RPMI7951 (cell line): ENCODE measurements at places on chromosomes 6 and 20. TPM values are rescaled to one million over a fixed set of nuclear protein-coding genes. Genes with fewer than 3 reads are reported as not detected.

DNA sequence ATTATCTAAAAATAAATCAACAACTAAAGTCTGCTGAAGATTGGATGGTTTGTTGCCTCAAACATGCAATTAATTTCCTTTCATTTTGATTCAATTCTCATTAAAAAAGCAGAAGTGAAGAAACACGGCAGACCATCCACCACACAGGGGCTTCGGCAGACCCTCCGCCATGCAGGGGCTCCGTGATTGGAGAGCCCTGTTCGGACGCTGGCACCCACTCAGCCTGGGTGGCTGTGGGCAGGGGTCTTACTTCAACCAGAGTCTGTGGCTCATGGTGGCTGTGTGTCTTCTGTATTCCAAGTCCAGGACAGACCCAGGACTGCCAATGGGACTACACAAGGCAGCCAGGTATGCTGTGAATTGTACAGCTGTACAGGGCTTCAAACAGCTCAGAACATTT, 86.9 kb upstream of the FRMD1 start:
- no peak for DNase-seq

DNA sequence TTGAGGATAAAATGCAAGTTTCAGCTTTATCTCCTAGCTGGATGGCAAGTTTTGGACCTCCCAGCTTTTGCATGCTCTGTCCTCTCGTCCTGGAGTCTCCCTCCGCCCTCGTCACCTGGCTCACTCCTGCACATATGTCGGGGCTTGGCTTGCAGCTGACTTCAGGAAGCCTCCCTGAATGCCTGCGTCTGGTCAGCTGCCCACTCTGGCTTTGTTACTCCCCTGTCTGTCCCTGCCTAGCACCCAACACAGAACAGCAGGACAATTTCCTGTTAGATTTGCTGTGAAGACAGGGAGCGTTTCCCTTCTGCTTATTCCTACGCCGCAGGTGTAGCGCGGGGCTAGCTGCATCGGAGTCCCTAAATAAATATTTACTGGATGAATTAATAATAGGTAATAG, 5.4 kb downstream of the JPH2 start:
- DNase-seq, result peak; percentile 42

GRCh38 chr6:137968901-137969300, 101.8 kb downstream of the TNFAIP3 start:
- DNase-seq, result no peak

- DNase-seq, result no peak
Measured at GRCh38 chr6:37762806-37763205, 56.7 kb upstream of the ZFAND3 start.

The OSTM1 gene
- total RNA-seq, result 49.5 and 63.0 TPM in 2 replicates

DNA sequence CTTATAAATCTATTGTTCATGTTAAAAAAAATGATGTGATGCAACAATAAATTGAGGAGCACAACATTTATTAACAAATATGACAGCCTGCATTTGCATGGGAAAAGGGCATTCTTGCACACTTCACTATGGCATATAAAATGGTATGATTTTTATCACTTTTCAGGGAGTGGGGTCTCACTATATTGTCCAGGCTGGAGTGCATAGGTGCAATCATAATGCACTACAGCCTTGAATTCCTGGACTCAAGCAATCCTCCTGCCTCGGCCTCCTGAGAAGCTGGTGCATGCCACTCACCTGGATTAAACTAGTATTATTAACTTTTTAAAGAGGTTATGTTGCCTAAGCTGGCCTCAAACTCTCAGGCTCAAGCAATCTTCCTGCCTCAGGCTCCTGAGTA, 11.4 kb downstream of the NUP43 start:
- DNase-seq, result no peak

DNA sequence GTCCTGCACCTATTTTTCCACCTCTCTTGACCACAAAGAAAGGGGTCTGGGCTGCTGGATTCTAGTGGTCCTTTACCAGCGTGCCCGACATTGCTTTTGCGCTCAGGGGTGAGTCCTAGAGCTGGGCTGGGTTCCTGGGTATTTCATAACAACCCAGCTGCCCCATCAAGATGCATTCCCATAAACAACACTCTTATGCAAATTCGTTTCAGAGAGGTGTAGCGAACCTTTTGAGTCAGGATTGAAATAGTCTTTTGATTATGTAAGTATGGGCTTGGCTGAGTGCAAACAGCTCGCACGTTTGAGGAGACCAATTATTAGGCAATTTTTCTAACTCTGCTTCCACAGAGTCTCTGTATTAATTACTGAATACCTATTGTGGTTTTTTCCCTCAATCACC, 13.7 kb downstream of the ACOT13 start:
- DNase-seq, result no peak

The WFDC12 gene
- total RNA-seq, result not detected in 2 replicates

The RNF39 gene
- not detected in 2 replicates for total RNA-seq

- DNase-seq, result no peak
Measured at GRCh38 chr6:149888093-149888492, 9.8 kb downstream of the RAET1E start.

The RBPJL gene
- not detected in 2 replicates for total RNA-seq

DNA sequence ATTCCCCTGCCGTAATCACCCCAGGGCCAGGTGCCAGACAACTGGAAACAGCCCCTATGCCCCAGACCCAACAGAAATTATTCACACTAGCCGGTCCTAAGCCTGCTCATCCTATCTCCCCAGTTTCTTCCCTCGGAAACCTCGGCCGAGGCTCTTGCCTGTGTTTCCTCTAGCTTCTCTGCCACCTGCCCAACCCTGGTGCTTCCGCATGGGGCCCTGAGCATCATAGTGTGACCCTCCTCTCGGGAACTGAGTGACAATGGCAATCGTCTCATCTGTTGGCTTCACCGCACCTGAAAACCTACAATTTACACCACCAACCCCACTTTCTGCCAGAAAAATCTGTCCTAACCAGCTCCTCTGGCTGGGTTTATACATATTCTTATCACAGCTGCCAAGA, 257.3 kb downstream of the SOD2 start:
- DNase-seq, result no peak

GRCh38 chr6:144158133-144158532, 7.8 kb downstream of the STX11 start:
- peak; percentile 91 for DNase-seq

- peak; percentile 28 for DNase-seq
Measured at GRCh38 chr6:143058987-143059386, 1.7 kb upstream of the AIG1 start.

DNA sequence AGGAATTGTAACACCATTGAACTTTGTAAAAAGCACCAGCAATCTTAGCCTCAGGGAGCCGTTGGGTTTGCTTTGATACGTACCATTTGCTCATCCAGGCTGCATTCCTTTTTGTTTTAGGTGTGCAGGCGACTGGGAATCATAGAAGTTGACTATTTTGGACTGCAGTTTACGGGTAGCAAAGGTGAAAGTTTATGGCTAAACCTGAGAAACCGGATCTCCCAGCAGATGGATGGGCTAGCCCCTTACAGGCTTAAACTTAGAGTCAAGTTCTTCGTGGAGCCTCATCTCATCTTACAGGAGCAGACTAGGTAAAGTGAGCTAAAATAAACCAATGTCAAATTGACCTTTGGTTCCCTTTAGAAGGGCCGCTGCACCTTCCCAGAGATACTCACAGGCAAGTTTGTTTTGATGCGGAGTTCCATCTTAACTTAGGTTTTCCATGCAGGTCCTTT, 1.6 kb downstream of the MYLIP start:
- peak; percentile 22 for DNase-seq

- peak; percentile 31 for DNase-seq
Measured at GRCh38 chr6:38509713-38510112, 130.0 kb downstream of the BTBD9 start.

The GRM4 gene
- total RNA-seq, result not detected in 2 replicates

The PROKR2 gene
- total RNA-seq, result 0.10 TPM in 1 of 2 replicates, not detected in the other

- DNase-seq, result peak; percentile 17
Measured at GRCh38 chr6:167697316-167697715, 129.4 kb upstream of the AFDN start.

The GSTA3 gene
- total RNA-seq, result not detected in 2 replicates

GRCh38 chr20:4102381-4102780, 87.0 kb upstream of the RNF24 start:
- peak; percentile 64 for DNase-seq

The PTPRT gene
- not detected in 2 replicates for total RNA-seq

DNA sequence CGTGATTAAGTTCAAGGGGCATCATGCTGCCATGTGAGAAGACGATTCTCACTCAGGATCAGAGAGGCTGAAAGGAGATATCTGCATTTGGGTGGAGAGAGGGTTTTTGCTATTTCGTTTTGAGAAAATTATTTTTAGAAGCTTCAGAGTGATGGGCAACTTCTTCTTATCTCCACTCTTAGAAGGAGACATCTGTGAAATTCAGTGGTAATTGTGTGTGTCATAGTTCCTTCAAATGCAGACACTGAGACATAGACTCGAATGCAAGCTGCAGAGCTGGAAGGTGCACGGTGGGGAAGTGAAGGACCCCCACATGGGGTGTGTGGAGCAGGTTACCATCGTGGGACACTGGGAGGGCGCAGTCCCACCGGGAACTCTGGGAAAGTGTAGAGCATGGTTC, 116.8 kb downstream of the PRND start:
- DNase-seq, result no peak

DNA sequence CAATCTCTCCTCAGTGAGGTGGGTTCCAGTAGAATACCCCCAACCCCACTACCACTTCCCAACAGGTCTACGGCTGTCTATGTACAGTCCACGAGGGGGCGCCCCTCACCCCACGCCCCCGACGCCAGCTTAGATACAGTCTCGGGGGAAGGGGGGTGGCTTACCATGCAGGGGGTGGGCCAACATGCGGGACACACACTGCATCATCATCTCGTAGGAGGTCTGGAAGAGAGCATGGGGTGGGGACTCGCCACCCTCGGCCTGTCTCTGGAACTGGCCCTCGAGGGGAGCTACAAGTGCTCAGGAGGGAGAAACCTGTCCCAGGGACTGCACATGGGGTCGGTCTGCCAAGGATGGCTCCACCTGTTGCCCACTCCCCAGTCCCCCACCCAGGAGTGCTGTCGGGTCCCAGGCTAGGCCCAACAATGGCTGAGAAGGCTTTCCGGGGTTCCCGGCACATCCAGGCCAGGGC, 8.5 kb downstream of the MTCH1 start:
- no peak for DNase-seq

- DNase-seq, result no peak
Measured at GRCh38 chr6:113647143-113647889, 209.8 kb upstream of the MARCKS start.

The TSBP1 gene
- total RNA-seq, result not detected in 2 replicates

DNA sequence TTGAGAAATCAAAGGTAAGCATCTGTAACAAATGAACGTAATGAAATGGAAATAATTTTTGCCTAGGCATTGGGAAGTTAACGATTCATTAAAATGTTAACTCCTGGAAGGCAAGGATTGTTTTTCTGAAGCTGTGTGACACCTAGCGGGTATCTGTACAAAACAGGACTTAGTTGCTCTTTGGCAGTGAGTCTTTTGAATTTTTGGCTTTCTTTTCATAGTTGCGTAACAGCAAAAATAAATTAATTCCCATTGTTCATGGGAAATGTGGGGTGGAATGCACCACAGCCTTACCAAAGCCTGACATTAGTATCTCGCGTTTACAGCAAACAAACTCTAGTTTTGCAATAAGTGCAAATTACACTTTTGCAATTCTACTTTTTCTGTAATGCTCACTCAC, 92.7 kb upstream of the DTNBP1 start:
- no peak for DNase-seq

GRCh38 chr20:46905364-46906125, 10.9 kb downstream of the EYA2 start:
- no peak for DNase-seq

- DNase-seq, result peak; percentile 59
Measured at GRCh38 chr20:49505518-49505917, 23.1 kb upstream of the KCNB1 start.

The LY6G6C gene
- total RNA-seq, result not detected in 2 replicates

DNA sequence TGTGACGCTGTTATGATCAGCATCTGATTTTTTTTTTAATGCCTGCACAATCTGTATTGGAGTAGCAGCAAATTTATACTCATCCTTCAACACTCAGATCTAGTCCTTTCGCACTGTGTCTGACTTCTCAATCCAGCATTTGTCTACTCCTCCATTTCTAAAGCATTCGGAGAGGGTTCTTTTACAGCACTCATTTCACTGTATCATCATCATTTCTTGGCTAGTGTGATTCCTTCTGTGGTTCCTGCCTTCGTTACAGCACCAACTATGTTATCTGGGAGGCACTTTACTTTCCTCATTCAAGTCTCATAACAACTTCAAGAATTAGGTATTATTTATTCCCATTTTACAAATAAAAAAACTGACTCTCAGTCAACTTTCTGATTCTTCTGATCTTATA, 18.0 kb downstream of the NUDT3 start:
- DNase-seq, result no peak

The ELOVL5 gene
- 71.0 and 91.3 TPM in 2 replicates for total RNA-seq

The TNF gene
- total RNA-seq, result 1.7 TPM in 2 replicates

DNA sequence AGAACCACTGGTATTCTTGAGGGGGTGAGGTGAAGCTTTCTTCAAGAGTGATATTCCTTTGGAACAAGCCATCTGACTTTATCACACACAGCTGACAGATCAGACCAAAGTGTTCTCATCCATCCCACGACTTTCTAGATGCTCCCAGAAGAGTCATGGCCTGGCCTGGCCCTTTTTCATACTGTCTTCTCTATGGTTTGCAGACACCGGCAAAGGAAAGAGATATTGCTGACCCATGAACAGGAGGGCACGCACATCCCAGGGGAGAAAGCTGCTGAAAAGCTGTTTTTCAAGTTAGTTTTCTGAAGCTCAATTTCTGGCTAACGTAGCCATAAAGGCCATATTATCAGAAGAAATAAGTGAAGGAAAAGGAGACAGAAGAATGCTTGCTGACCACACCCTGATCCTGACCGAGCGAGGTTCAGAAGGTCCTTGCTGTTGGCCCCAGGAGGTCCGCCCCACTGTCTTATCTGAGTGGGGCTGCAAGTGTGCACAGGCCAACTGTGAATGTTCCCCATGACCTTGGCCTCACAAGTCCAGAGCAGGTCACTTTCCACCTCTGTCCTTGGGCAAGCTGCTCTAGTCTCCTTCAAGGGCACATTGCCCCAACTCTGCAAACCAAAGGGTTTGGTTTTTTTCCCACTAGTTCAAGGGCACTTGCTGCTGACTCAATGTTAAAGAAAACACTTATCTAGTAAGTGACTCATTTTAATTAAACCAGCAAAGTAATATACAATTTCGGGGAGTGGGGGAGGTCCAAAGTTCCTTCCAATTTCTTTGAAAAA, 2.0 kb downstream of the ACSS1 start:
- DNase-seq, result no peak

- no peak for DNase-seq
Measured at GRCh38 chr20:19112828-19113227, 99.6 kb upstream of the SLC24A3 start.
